ENCODE measurements at places on chromosomes 6 and 20.

GRCh38 chr6:23563323-23563722 is 562.7 kb upstream of the NRSN1 start:
- no peak for DNase-seq

DNA sequence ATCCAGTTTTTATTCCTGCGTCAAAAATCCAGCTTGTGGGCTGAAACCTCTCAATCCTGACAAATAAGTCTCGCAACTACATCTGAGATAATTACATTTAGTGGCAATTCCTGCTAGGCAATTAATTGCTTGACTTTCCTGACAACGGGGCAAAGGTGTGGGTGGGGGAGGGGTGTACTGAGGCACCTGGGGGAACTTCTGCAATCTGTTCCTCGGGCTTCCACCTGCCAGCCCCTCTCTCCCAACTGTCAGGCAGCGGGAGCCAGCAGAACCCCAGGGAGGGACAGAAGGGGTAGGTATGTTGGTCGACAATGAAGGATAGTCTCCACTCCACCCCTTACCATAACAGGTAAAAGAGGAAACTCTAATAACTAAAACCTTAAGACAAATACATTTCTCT is 6.8 kb downstream of the C6orf52 start:
- DNase-seq: no peak

- DNase-seq: no peak
Measured at GRCh38 chr6:155444952-155445903, 10.4 kb downstream of the NOX3 start.

DNA sequence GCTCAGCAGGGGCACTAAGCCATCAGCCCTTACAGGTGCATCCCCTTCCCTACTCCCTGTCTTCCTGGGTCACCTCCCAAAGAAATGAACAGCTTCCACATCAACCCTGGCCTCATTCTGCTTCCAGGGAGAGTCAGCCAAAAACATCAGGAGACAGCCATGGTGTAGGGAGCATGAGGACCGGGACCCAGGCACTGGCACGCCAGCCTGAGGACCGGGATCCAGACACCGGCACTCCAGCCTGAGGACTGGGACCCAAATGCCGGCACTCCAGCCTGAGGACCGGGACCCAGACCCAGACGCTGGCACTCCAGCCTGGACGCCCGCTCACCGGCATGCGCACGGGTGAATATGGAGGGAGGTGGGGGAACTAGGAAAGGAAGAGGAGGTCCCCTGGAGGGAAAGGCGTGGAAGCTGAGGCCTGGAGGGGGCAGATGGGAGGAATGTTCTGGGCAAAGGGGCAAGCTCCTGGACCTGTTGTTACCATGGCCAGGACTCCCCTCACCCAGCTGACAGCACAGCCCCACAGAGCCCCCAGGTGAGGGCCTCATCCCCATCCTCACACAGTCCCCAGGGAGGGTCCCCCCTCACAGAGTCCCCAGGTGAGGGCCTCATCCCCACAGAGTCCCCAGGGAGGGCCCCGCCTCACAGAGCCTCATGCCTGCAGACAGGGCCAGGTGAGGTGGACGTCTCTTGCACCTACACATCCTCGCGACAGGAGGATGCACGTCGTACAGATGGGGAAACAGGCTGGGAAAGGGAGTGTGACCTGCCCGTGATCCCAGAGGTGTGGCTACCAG is 26.0 kb upstream of the MRGBP start:
- DNase-seq: no peak

DNA sequence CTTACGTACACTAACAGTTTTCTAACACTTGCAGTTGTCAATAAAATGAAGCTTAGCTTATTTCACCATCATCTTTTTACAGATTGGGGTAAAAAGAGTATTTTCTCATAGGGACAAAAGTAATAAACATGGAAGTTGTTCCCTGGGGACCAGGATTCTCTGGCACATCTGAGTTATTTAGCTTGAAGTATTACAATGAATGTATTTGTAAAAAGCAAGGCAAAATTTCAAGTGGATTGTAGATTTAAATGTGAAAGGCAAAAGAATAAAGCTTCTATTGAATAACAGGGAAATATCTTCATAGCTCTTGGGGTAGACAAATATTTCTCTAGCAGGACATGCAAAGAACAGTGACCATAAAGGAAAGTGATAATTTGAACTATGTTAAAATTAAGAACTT is 260.0 kb upstream of the ECI2 start:
- DNase-seq: no peak

DNA sequence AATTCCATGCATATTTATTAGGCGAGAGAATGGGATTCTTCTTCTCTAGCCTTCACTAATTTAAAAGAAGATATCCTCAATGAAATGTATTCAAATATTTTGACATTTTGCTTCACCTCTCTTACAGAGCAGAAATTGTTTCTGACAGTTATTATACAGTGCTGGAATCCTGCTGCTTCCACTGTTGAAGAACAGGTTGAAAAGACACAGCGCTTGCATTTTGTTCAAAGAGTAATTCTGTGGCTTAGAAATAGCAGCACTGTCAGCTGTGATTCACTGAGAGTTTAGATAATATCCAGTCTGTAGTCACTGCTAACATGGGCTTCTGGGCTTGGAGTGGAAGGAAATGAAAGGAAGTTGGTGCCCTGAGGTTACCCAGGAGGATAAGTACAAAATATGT is 117.1 kb upstream of the FBXL4 start:
- DNase-seq: no peak

DNA sequence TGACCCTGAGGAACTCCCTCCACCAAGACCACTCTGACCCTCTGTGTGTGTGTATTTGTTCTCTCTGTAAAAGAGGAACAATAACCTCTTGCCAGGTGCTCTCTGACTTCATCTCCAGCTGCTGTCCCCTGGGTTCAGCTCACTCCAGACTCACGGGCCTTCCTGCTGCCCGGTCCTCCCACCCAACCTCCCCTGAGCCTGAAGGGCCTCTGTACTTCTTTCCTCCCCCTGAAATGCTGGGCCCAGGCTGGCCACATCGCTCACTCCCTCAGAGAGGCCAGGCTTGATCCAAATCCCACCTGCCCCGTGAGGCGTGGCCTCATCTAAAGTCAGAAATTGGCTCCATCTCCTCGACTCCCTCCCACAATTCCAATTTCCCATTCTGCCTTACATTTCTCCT is 202.4 kb downstream of the PRKN start:
- DNase-seq: no peak

- DNase-seq: no peak
Measured at GRCh38 chr20:15814360-15814759, 758.9 kb downstream of the KIF16B start.
